ENCODE measurements at places on chromosomes 1 and 21.

- DNase-seq = no peak
Measured at GRCh38 chr1:115705963-115706362, 62.6 kb downstream of the CASQ2 start.

DNA sequence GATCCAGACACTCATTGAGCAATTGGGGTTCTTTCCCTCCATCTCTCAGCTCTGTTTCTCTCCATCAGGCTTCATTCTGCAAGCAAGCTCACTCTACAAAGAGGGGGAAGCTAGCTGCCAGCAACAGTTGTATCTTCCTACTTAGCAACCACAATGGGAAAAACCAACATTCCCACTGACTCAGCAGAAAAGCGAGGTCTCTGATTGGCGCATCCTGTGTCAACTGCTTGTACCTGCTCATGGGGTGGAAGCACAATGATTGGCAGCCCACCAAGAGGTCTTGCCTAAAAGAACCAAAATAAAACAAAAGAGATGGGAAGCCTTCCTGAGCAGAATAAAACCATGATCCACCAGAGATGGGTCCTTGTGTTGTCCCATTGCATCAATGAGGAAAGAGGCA lies 4.0 kb upstream of the CDA start:
- no peak for DNase-seq

GRCh38 chr1:6010554-6010953 lies 18.3 kb upstream of the NPHP4 start:
- no peak for DNase-seq

GRCh38 chr1:185238447-185238846 lies 78.6 kb downstream of the IVNS1ABP start:
- DNase-seq = no peak

GRCh38 chr1:56034847-56035481 lies 544.4 kb downstream of the PLPP3 start:
- DNase-seq = no peak

DNA sequence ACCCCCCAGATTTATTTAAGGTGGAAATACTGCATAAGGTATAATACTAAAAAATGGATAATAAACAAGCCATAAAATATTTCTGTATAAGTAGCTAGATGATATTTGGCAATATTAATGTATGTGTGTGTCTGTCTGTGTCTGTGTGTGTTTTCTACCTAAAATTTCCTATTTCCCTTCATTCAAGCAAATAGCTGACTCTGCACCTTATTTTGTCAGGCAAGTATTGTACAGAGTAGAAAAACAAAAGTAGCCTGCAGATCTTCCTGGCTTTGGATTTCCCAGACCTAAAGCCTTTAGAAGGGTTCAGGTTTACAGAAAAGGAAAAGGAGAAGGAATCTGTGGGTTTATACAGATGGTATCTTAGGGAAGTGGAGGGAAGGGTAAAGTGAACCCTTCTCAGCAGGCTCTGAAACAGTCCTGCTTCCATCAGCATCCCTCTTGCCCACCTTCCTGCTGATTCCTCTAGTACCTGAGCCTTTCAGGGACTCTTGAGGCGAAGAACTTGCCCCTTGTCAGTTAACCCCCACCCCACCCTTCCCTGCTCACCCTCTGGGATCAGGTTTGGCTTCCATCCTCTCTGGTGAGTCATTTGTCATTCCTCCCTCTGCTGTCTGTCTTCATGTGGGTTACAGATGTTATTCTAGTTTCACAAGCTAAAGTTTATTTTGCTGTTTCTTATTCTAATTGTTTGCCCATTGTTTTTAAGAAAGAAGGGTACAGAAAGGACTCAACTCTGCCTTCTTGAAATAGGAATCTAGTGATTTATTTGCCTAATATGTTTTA lies 21.7 kb upstream of the RGS16 start:
- DNase-seq = no peak

GRCh38 chr1:166354406-166354805 lies 187.6 kb upstream of the FAM78B start:
- no peak for DNase-seq

DNA sequence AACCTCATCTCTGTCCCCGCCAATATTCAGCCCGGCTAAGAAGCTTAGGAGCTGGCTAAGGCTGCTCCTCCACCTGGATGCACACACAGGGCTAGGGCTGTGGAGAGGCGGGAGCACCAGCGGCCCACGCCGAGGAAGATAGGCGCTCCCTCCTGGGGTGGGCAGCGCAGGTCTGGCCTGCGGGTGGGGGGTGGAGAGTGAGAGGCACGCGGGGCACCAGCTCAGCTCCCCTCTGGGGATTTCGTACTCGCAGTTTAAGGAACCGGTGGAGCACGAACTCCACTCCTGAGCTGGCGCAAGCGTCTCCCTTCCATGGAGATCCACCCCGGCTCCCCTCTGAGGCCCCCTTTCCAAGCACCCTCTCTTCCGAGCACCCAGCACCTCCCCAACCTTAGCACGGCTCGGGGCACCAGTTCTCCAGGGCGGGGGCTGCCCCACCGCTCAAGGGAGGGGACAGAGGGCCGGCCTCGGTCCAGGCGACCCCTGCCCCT lies 433 bp upstream of the KAZN start:
- DNase-seq = no peak

GRCh38 chr1:60753036-60753900 lies 329.1 kb upstream of the NFIA start:
- DNase-seq = no peak

DNA sequence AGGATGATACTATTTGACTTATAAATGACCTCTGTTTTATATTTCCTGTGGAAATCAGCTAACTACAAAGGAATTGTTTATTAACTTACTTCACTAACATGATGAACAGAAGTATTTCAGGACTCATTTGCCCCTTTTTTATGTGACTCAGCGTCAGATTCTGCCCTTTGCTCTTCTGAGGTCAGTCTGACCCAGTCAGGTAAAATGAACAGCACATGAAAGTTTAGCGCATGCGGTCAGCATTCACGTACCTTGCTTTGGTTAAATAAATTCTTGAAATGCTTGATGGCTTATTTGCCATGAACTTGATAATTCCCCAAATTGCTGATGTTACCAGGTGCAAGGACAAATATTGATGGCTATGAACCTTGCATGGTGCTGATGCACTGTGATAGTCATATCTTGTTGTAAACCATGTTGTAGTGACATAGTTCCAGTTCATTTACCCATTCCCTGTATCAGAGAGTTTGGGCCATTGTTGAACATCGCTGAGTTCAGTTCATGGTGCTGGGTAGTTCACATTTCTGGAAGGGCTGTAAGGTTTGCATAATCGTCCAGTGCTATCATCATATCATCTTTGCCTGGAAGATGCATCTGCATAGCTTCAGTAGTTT lies 133.4 kb downstream of the NFIA start:
- DNase-seq = no peak

DNA sequence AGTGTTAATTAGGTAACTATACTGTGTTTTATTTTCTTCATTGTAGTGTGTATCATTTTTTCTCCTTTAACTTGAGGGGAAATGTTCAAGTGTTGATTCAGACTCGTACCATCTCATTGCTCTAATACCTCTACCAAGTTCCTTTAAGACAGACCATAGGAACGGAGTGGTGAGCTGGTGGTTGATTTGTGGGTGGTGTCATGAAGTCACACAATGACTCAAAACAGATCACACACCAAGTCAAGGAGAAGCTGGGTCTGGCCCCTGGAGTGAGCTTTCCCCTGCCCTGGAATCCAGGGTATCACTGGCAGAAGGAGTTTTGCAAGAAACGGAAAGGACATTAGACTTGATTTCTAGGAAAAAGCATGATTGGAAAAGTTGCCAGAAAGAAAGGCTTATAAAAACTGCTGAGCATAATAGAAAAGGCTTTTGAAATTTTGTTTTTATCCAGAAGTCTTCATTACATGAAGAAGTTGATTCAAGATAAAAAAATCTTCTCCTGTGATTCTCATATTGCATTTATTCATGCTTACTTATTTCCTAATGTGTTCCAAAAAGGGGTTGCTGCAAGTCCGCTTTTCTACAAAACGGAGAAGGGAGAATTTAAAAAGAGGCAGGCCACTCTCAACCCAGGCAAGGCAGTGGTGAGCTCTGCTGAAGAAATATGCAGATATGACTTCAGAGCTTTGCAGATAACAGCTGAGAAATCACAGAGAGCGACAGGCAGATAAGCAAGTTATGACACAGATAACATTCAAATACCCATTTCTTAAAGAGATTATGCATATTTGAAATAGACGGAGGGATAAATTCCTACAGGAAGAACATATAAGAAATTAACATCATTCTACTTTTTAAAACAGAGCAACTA lies 79.7 kb downstream of the TBX19 start:
- DNase-seq = no peak

GRCh38 chr1:41435570-41436178 lies 48.8 kb downstream of the EDN2 start:
- no peak for DNase-seq

- DNase-seq = no peak
Measured at GRCh38 chr1:181429462-181429861, 53.9 kb upstream of the CACNA1E start.

- no peak for DNase-seq
Measured at GRCh38 chr1:39088658-39089057, 62.5 kb downstream of the NDUFS5 start.

- DNase-seq = no peak
Measured at GRCh38 chr1:184291701-184292100, 95.1 kb upstream of the C1orf21 start.

GRCh38 chr1:89065079-89065868 lies at the start of gene GBP1:
Gene GBP1, minus strand, starts transcription at chr1:89065208. Its CDS starts 1,974 bp downstream, at chr1:89063234.
- DNase-seq = no peak

DNA sequence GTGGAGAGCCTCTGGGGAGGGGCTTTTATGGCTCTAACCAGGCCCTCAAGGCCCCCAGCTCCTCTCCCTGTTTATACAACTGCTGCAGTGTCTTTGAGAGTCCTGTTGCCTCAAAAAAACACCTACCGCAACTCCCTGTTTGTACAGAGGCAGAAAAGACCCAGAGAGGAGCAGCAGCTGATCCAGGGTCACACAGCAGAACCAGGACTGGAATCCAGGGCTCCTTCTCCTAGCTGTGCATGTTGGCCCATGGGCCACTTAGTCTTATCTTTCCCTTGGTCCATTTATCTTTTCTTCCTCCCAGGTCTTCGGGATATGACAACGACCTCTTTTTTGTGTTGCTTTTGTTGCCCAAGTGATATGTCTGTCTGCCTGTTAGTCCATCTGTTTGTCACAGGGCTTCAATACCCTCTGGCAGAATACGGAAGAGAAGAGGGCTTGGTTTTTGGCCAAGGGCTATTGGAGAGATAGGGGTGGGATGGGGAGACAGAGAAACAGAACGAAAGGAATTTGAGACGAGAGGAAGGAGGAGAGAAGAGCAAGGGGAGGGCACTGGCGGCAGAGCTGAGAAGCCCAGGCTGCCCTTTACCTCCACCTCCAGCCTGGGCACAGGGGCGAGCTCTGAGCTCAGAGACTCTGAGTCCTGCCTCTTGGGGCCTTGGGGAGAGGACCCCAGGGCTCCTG lies 33.5 kb upstream of the WASF2 start:
- no peak for DNase-seq

GRCh38 chr1:31699341-31699891 lies 4.4 kb downstream of the COL16A1 start:
- DNase-seq = no peak

All from femur (tissue), 1 donor.